Psoas muscle (tissue), 8 donors: ENCODE measurements at places on chromosomes 2 and 18. TPM values are rescaled to one million over a fixed set of nuclear protein-coding genes. Genes with fewer than 3 reads are reported as not detected.

Gene IL37
- not detected for total RNA-seq

Gene CPO
- 0.63 TPM for total RNA-seq

Gene CHRNA1
- total RNA-seq: 160 TPM

Gene LHCGR
- total RNA-seq: not detected

Gene C2orf80
- total RNA-seq: not detected

Gene GKN1
- not detected for total RNA-seq

Gene CCDC141
- total RNA-seq: 14.9 TPM

Gene CYS1
- 0.13 TPM for total RNA-seq

- H3K27ac ChIP-seq: no peak overlapping the region
- H3K4me3 ChIP-seq: no peak overlapping the region
- no peak for DNase-seq
- H3K36me3 ChIP-seq: no peaks in the 10 kb centered on the region
- no peaks in the 10 kb centered on the region for H3K4me1 ChIP-seq
Measured at GRCh38 chr2:188199716-188200128, 92.0 kb upstream of the GULP1 start.

GRCh38 chr2:40138314-40138713, 313.6 kb downstream of the SLC8A1 start:
- H3K4me1 ChIP-seq: no peaks in the 10 kb centered on the region
- no peak for DNase-seq
- no peak overlapping the region for H3K4me3 ChIP-seq
- H3K27ac ChIP-seq: no peak overlapping the region
- no peaks in the 10 kb centered on the region for H3K36me3 ChIP-seq

DNA sequence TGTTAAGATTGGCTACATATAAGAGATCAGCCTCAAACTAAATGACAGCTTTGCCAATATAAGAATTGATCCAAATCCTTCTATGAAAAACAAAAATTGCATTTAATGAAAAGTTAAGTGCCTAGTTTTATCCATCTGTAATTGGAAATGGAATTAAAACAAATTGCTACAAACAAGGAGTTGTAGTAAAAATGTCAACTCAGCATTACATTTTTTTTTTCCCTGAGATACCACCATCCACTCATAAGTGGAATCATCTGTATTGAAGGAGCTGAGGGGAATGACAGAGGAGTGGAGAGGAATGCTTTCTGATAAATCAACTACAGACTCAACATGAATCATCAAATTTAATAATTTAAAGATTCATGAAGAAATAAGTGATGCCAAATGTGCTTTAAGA, 601.8 kb downstream of the TMEM182 start:
- no peaks in the 10 kb centered on the region for H3K4me1 ChIP-seq
- H3K4me3 ChIP-seq: no peak overlapping the region
- DNase-seq: no peak
- no peak overlapping the region for H3K27ac ChIP-seq
- H3K36me3 ChIP-seq: no peaks in the 10 kb centered on the region
- no peaks in the 10 kb centered on the region for H3K27me3 ChIP-seq

DNA sequence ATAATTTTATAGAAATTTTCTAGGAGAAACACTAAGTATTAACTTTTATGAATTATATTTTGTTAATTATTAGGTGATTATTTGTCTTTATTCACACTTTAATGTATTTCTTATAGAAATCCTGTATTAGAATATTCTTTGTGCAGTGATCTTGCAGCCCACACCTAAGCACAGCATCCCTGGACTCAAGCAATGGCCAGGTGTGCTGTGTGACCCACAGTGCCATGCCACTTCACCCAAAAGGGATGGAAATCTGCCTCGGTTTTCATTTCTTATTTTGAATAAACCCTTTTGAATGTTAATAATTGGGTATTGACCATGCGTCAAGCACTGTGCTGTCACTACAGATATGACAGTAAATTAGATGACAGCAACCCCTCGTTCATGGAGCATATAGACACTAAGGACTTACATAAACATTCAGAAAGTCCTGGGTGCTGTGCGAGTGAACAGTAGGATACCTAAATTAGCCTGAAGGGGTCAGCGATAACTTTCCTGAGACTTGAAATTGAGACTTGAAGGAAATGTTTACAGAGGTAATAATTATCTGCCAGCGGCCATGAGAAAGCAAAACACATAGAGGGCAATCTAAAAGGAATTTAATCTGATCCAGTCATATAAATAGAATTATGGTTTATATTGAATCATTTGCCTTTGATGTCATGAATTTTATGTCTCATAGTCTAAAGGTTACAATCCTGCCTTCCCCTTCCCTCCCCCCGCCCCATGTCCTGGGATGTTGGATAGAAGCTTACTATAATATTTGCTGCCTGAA, 52.7 kb upstream of the CALCRL start:
- DNase-seq: no peak
- H3K4me3 ChIP-seq: no peak overlapping the region
- no peaks in the 10 kb centered on the region for H3K27me3 ChIP-seq

GRCh38 chr2:105915005-105915558, 170.4 kb downstream of the NCK2 start:
- H3K4me1 ChIP-seq: peaks cover 11% of the 10 kb centered on the region
- no peaks in the 10 kb centered on the region for H3K27me3 ChIP-seq
- no peak overlapping the region for H3K4me3 ChIP-seq
- no peaks in the 10 kb centered on the region for H3K36me3 ChIP-seq

DNA sequence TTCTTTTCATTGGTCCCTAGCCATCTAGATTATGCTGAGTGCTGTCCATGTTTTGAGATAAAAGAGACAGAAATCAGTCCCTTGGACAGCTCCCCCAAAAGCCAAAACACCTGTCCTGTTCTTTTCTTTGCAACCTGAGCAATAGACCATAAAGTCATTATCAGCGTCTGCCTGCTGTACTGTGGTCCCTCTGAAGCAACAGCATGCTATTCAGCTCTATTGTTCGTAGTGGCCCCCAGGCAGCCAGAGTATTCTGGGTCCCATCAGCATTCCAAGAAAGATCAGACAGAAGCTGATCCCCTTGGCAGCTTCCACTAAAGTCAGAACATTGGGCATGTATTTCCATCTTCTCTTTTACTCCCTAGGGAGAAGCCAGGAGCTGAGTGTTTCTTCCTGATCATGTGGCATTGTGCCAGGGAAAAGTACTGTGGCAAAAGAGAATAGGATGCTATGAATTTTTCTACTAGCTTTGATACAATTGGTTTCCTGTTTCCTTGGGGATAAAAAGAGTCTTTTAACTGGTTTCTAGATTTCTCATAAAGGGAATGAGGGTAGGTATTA, 33.6 kb upstream of the ZSWIM2 start:
- no peaks in the 10 kb centered on the region for H3K4me1 ChIP-seq
- no peak for DNase-seq
- no peak overlapping the region for H3K4me3 ChIP-seq
- no peaks in the 10 kb centered on the region for H3K36me3 ChIP-seq

GRCh38 chr2:37855283-37856041, 69.6 kb upstream of the RMDN2 start:
- peak; percentile 35 for DNase-seq
- peak overlapping the region; percentile 30 for H3K27ac ChIP-seq
- H3K4me3 ChIP-seq: no peak overlapping the region
- no peaks in the 10 kb centered on the region for H3K36me3 ChIP-seq
- H3K27me3 ChIP-seq: no peaks in the 10 kb centered on the region

DNA sequence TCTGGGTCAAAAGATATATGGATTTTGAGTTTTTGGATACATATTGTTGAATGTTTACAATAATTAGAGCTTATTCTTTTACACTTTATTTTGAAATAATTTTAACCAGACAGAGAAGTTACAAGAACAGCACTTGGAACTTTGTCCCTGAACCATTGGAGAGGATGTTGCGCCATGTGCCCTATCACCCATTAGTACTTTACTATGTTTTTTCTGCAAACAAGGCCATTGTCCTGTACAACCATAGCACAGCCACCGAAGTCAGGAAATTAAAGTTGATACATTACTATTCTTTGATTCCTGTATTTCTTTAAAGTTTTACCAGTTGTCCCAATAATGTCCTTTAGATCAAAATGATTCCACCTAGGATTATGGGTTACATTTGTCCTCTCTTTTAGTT, 188.8 kb downstream of the ACKR3 start:
- DNase-seq: no peak
- peaks cover 12% of the 10 kb centered on the region for H3K4me1 ChIP-seq
- H3K4me3 ChIP-seq: no peak overlapping the region
- H3K36me3 ChIP-seq: no peaks in the 10 kb centered on the region

DNA sequence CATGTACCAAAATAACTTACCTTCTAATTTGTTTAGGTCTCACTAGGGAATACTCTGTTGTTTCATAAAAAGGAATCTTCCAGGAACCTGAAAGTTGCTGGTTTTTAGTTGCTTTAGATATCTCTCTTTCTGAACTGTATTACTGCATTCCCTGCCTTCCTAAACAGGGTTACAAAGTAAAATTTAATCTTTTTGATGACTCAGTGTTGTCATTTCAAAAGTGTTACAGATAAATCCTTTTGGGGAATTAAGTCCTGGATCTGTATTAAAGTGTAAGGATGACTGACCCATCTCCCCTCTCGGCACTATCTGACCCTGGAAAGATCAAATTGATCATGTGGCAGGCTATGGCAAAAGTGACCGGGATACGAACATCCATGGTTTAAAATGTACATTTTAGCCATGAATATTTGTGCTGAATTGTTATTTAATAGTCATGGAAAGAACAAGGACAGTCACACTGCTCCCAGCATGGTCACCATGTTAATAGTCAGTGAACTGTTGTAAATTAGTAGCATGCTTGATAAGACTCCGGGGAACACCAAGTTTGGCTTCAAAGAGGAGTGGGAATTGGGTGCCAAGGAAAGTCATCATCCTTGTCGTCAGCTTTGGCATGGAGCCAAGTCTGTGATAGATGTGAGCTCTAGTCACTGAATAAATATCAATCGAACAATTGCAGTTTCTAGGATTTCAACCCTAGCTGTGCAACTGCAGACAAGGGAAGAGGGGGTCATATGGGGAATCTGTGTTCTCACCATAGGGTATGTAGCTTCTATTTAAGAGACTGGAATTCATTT, 4.2 kb downstream of the PLEKHA3 start:
- peaks cover 35% of the 10 kb centered on the region for H3K36me3 ChIP-seq
- H3K4me3 ChIP-seq: no peak overlapping the region
- H3K4me1 ChIP-seq: peaks cover 34% of the 10 kb centered on the region
- DNase-seq: no peak

DNA sequence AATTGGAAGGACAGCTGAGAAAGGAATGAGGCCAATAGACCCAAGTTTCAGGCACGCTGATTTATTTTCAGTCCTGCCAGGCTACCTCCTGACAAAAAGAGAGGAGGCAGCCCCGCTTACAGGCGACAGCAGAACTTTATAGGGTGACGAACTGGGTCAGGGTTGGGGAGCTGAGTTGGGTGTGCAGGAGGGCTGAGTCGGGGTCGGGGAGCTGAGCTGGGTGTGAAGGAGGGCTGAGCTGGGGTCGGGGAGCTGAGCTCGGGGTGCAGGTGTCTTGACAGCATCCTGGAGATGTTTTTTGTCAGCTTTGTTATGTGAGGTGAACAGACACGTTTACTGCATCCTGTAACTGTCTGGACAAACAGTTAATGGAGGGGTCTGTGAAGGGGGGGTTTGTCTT, 342.2 kb downstream of the ADCYAP1 start:
- H3K27ac ChIP-seq: no peak overlapping the region
- no peaks in the 10 kb centered on the region for H3K4me1 ChIP-seq
- DNase-seq: no peak
- H3K36me3 ChIP-seq: no peaks in the 10 kb centered on the region

- no peak for DNase-seq
- H3K36me3 ChIP-seq: no peaks in the 10 kb centered on the region
Measured at GRCh38 chr2:167104691-167105090, 216.4 kb downstream of the XIRP2 start.

GRCh38 chr2:109057686-109058085, 68.7 kb upstream of the EDAR start:
- no peak overlapping the region for H3K4me3 ChIP-seq
- H3K27ac ChIP-seq: no peak overlapping the region
- no peaks in the 10 kb centered on the region for H3K27me3 ChIP-seq
- no peaks in the 10 kb centered on the region for H3K4me1 ChIP-seq

DNA sequence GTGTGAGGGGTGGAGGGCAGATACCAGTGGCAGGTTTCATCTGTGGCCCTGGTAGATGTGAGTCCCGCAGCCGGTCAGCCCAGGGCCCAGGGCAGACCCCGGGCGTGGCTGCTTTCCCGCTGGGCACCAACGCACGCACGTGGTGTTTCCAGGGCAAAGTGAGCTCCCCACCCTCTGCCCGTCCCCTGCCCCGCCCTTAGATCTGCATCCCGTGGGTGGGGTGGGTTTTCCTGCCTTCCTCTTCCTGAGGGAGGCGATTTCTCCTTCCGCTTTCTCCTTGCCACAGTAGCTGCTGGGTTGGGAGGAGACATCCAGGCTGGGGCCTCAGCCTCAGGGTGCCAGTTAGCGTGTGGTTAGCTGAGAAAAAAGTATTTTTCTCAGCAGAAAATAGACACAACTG, 49.6 kb downstream of the ODC1 start:
- no peaks in the 10 kb centered on the region for H3K4me1 ChIP-seq
- no peaks in the 10 kb centered on the region for H3K27me3 ChIP-seq
- no peak for DNase-seq

DNA sequence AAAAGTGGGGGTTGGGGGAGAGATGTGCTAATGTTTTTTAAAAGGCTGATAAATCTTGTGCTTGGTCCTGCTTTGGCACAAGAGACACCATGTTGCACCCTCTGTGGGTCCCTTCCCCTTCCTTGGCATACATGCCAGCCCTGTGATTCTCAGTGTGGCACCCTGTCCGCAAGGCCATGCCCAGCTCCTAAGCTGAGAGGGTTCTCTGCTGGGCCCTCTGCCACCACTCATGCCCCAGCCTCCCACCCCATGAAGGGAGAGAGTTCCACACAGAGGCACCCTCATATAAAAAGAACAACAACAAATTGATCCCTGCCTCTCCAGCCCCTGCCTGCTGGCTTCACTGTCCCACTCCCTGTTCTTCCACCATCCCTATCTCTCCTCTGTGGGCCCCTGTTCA, 2.5 kb upstream of the ADCY3 start:
- H3K27ac ChIP-seq: no peak overlapping the region
- H3K4me1 ChIP-seq: peaks cover 7% of the 10 kb centered on the region
- peaks cover 3% of the 10 kb centered on the region for H3K27me3 ChIP-seq
- H3K36me3 ChIP-seq: no peaks in the 10 kb centered on the region
- no peak overlapping the region for H3K4me3 ChIP-seq

DNA sequence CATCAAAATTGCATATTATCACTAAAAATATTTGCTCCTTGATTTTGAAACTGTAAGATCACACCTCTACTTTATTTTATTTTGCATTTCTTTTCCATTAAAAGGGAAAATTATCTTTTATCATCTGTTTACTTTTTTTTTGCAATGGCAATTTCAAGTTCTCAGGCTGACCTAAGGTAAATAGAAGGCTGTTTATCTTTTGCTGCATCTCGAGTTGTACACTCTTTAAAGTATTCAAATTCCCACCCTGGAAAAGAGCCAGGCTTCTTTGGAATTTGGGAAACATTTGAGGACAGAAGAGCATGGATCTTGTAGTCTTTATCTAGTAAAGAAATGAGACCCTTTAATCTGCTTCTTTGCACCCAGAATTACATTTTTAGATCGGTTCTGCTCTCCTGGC, 645.7 kb downstream of the SLC4A3 start:
- DNase-seq: no peak
- H3K27ac ChIP-seq: no peak overlapping the region
- no peaks in the 10 kb centered on the region for H3K4me1 ChIP-seq
- no peaks in the 10 kb centered on the region for H3K36me3 ChIP-seq
- no peak overlapping the region for H3K4me3 ChIP-seq
